ENCODE measurements at places on chromosomes 5 and 9.

GRCh38 chr9:108054131-108054630 lies 564.6 kb upstream of the KLF4 start:
- DNase-seq: no peak

- no peak for DNase-seq
Measured at GRCh38 chr9:88746029-88746742, 211.2 kb downstream of the NXNL2 start.

DNA sequence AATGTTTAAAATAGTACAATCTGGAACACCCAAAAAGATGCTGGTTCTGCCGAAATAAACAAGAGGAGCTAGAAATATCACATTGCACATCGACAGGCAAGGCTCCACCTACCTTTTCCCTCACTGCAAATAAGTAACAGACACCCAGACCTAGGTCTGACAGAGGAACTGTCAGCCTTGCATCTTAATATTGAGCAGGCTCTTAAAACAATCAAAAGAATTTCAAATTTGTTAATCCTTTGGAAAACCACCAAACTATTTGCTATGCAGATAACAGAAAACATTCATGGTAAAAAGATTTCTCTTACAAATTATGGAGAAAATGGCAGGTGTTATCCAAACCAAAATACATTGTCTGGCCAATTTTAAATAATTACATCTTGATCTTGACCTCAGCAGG lies 71.3 kb downstream of the FRMD3 start:
- DNase-seq: no peak

- DNase-seq: no peak
Measured at GRCh38 chr9:28909526-28909925, 1336.2 kb upstream of the C9orf72 start.

GRCh38 chr9:90331826-90332575 lies 310.6 kb downstream of the DIRAS2 start:
- no peak for DNase-seq

- DNase-seq: no peak
Measured at GRCh38 chr5:122996091-122996490, 40.4 kb downstream of the PPIC start.

GRCh38 chr9:95499847-95500246 lies 16.9 kb downstream of the PTCH1 start:
- DNase-seq: no peak
